ENCODE measurements at places on chromosomes 7 and 10.
A peak's percentile ranks its signal among the peaks of the same experiment; 100 is the strongest.

DNA sequence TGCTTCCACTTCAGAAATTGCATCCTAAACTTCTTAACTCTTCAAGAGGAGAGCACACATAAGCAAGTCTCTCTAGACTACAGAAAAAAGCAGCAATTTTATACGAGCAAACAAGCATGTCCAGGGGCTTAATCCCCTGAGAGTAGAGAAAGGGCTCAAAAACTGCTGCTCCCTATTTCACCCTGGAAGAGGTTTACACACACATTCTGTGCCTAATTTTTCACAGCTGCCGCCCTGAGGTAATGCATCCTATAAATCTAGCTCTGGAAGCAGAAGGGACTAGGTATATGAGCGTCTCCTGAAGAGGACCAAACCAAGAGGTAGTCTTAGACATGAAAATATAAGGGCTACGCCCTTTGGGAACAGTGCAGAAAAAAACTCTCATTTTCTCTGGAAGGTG lies 73.1 kb downstream of the CRPPA start:
- DNase-seq = no peak

- no peak for DNase-seq
Measured at GRCh38 chr7:143898810-143899209, 3.2 kb downstream of the TCAF1 start.

DNA sequence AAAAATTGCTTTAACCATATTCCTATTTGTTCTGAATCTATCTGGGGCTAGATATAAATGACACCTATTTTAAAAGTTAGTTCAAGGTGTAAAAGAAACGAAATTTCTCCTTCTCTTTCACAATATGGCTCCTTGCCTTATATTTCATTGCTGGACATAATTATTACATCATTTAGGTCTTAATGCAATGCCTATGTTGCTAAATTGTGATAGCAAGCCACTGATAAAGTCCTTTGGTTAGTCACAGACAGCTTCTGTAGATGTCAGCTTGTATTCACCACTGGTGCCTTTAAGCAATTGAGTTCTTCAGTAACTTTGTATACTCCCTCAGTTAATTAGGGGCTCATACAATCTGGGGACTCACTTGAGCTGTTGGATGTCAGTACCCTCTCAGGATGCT lies 1236.6 kb downstream of the GATA3 start:
- DNase-seq = no peak

DNA sequence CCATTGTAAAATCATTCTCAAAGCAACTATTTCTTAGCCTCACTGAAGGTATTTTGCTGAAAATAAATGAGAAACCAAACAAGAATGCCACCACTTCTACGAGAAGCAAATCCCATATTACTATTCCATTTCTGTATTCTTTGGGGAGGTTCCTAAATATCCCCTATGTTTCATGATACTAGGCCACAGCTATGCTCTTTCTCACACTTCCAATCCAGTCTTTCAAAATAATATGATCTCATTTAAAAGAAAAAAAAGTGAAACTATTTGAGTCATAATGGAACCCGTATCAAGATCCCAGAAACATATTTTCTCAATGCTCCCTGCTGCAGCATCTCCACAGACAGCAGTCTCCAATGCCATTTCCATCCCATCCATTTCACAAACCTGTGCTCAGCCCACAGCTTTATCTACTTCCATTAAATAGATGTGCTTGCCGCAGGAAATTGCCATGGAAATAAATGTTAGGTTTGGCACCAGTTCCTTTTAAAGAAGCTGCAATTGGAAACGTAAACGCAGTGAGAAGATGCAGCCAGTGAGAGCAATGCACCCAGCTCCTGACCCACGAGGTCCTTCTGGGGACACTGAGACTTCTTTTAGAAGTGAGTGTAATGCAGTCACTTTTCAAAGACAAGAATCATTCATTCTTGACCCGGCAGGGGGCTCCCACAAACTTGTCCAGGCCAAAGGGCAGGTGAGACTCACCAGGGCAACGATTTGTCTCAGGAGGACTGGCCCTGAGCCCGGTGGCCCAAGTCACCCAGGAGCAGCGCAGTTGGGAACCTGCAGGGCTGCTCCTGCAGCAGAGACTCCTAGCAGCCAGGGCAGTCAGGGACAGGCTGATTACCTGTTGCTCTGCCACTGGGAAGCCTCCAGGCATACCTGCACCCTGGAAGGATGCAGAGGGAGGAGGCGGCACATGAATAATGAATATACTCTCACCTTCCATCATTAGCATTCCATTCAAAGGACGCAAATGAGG lies 99.6 kb downstream of the C10orf90 start:
- no peak for DNase-seq

DNA sequence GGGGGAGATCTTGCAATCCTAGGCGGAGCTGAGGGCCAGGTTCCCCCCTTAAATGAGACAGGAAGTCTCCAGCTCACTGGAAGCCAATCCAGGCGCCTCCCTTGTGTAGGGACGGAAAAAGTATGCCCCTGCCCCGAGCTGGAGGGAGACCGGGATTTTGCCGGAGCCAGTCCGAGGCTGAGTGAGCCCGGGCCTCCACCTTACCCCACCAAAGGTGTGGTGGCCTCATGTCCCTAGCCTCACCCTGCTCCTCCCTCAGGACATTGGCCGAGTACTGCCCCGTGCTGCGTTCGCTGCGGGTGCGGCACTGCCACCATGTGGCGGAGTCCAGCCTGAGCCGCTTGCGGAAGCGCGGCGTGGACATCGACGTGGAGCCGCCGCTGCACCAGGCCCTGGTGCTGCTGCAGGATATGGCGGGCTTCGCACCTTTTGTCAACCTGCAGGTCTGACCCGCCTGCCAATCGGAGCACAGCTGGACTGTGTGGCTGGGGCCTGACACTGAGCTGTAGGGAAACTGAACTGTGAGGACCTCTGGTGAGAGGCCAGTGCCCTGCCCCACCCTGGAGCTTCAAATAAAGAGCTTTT lies 2.0 kb downstream of the FBXL15 start:
- peak; percentile 82 for DNase-seq

DNA sequence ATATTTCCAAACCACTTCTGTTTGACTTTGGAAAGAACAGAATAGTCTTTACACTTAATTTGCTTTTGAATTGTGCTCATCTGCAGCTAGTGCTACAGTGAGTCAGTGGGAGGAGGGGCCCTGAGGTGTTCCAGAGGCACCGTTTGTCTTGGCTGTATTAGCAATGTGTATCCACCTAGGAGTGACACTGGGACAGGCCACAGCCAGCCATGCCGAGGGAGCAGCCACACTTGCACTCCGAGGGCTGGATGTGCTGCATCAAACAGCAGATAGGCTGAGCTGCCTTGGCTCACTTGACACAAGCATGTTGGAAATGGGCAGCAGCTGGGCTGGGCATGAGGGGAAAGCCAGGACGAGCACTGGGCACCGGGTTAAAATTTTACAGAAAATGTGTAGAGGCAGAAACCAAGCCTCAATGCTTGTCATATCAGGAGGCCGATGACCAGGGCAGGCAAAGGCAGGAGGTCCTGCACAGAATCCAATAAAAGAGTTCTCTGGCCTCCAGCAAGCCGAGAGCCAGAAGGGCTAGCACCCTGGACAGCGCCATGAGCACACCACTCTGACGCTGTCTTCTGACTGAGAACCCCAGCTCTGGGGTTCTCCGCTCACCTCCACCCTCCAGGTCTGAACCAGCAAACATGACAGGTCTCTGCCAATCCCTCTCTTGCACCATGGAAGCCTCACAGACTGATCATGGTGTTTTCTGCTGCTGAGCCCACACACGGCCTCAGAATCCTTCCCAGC lies 163.3 kb downstream of the GRID1 start:
- peak; percentile 70 for DNase-seq

- no peak for DNase-seq
Measured at GRCh38 chr7:22339725-22340390, 17.1 kb downstream of the RAPGEF5 start.

- no peak for DNase-seq
Measured at GRCh38 chr7:158072991-158073730, 514.5 kb downstream of the PTPRN2 start.

All from ecto neural progenitor cell (in vitro differentiated cells).